Activated CD4-positive, alpha-beta T cell treated with anti-CD3 and anti-CD28 coated beads for 36 hours (primary cell): ENCODE measurements at places on chromosomes 2 and 18.
A peak's percentile ranks its signal among the peaks of the same experiment; 100 is the strongest.

- no peak for DNase-seq
Observed at GRCh38 chr2:108884619-108885018, 98.0 kb downstream of the CCDC138 start.

- DNase-seq = peak; percentile 82
Observed at GRCh38 chr2:172442072-172442895, 14.9 kb downstream of the ITGA6 start.

GRCh38 chr2:120489023-120489422 lies 143.1 kb downstream of the INHBB start:
- no peak for DNase-seq

DNA sequence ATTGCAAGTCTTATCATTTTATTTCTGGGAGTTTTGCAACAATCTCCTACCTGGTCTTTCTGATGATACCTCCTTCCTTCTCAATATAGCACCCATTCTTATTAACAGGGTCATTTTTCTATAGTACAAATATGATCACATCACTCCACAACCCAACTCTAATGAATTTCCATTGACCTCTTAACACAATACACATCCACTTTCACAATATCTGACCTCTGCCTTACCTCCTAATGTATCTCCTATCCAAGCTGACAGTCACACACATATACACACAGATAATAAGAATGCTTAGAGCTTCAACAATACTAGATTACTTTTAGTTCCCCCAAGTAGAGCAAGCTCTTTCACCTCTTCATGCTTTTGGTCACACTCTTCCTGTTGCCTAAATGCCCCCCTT lies 40.9 kb downstream of the EVA1A start:
- no peak for DNase-seq

GRCh38 chr2:164792316-164793170 lies 49.1 kb downstream of the COBLL1 start:
- no peak for DNase-seq

- DNase-seq = no peak
Observed at GRCh38 chr2:221245772-221246171, 326.3 kb downstream of the EPHA4 start.

- DNase-seq = no peak
Observed at GRCh38 chr2:190150413-190150812, 87.9 kb upstream of the MSTN start.

- no peak for DNase-seq
Observed at GRCh38 chr2:134304394-134305108, 50.7 kb downstream of the MGAT5 start.

DNA sequence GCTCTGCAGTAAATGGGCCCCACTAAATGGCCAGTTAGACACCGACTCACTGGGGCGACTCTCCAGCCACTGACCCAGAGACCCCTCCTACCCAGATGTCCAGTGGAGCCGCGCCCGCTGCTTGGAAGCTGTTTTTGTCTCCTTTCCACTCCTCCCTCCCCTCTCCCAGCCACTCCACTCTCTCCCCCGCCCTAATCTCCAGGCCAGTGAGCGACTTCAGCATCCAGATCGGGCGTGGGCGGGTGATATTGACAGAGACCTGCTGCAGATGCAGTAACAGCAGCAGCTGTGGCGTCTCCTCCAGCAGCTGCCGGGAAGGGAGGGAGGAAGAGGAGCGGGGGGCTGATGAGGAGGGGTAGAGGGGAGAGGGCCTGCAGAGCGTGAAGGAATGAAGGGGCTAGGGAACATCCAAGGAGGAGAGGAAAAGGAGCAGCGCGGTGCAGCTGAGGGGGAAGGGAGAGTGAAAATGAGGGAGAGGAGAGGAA lies at the start of gene SCN7A:
Gene SCN7A (minus strand): TSS at position 110 of the 485 bp plus-strand sequence. CDS start 16,553 bp downstream, outside the sequence.
- peak; percentile 36 for DNase-seq

DNA sequence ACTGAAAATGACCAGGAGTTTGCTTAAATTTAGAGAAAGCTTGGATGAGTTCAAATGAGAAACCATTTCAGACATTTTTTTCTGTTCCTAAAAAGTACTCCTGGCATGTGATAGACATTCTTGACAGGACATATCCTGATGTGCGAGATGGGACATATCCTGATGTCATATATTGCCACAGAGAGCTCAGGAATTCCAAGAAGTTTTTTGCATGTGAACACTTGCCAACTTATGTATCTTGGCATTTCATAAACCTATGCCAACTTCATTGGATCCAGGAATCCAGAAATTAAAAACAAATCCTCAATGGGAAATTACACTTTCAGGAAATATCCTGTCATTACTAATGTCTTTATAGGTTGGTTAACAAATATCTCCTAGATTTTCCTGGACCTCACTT lies 2.9 kb upstream of the SERPINB3 start:
- no peak for DNase-seq

DNA sequence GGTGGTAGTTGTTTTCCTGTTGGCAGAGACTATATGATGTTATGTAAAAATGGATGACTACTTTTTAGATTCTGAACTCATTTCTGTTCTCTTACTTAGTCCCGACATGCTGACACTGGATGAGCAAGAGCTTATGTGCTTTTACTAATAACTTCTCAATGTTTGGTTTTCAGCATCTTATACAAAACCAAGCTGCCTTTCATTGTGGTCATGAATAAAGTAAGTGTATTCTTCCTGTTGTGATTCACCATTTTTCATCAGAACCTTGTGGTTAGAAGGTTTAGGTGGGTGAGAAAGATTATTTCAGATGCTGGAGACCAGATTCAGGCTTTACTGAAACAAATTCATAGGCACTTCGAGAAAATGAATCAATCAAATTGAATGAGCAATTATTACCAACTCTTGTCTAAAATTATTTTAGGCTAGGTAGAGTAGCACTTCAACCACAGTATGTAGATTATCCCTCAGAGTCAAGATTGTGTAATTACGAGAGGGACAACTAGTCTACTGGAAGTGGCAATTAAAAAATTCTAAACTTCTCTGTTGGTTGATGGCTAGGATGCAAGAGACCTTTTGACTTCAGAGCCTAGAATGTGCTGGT lies 9.3 kb downstream of the GPN1 start:
- peak; percentile 31 for DNase-seq

DNA sequence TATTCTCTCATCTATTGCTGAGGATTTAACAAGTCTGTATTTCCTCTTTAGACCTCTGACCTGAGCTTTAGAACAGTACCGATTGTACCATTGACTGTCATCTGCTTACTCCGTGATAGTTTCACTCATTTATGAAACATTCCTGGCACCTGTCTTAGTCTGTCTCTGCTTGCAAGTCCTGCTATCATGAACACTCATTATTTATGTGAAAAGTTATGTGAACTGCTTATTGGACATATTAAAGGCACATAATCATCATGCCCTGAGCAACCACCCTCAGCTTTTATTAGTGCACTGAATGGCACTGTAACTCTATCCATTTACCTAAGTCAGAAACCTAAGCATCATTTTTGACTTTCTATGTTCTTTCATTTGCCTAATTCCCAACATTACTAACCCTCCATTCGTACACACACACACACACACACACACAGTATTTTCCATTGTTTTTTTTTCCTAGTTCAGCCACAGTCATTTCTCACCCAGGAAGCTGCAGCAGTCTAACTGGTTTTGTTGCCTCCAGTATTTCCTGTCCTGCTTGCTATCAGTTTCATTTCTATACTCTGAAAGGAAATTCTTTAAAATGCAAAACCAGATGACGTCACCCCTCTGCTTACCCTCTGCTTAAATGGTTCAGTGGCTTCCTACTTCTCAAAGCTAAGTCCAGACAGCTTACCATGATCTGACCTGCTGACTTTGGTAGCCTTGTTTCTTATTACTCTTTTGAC lies 146.1 kb downstream of the HAUS1 start:
- peak; percentile 61 for DNase-seq

DNA sequence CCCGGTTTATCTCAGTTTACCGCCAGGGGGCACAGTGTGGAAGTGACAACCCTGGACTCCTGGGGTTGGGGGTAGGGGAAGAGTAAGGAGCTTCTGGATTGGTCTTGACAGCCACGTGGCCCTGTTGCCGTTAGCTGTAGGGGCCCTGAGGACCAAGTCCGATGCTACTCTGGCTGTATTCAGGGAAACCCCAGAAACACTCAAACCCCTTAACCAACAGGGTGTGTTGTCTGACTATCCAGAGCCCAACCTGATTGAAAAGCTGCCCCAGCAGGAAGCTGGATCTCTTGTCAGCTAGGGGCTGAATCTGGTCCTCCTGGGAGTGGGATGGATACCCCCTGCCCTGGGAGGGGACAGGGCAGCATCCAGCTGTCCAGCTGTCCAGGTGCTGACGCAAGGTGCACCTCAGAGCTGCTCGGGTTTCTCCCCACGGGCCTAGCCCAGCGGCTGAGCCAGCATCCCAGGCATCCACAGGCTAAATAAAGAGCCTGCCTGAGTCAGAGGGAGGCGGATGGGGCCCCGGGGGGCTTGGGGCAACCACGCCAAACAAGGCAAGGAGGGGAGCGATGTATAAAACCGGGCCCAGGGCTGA lies 3.1 kb upstream of the GMPPA start:
- DNase-seq = peak; percentile 79

- no peak for DNase-seq
Observed at GRCh38 chr2:43790147-43790546, 16.3 kb downstream of the DYNC2LI1 start.

DNA sequence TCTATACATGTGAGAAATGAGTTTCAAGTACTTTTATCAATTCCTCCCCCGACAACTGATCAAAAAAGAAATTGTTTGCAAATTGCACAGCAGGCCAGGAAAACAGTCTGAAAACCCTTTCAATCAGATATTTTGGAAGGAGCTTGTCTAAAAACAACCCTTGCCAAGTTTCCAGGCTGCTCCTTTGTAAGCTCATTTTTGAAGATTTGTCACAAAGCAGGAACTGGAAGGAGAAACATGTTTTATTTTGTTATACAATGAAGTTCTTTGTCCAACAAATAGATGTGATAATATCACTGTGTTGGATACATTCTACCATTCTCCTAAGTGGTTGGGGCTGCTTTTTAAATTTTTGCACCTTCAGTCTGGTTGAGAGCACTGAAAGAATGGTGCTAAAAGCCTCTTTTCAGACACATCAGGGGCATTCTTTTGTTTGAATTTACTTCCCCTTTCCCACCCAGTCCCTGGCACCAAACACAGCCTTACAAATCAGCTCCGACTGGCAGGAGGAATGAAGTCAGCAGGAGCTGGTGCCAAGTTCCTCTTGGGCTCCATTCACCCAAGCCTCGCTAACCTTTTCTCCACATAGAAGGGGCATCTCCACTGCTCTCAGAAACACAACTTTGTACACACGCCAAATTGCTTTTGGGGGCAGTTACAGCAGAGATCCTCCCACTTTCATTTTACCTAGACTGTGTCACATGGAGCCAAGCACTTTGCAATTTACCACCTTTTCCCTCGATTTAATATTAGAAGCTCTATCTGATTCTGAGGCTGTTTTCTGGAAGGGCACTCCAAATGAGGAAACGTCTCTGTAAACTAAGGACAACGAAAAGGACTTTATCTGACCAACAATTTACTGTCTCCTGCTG lies 88.0 kb downstream of the C1D start:
- no peak for DNase-seq

DNA sequence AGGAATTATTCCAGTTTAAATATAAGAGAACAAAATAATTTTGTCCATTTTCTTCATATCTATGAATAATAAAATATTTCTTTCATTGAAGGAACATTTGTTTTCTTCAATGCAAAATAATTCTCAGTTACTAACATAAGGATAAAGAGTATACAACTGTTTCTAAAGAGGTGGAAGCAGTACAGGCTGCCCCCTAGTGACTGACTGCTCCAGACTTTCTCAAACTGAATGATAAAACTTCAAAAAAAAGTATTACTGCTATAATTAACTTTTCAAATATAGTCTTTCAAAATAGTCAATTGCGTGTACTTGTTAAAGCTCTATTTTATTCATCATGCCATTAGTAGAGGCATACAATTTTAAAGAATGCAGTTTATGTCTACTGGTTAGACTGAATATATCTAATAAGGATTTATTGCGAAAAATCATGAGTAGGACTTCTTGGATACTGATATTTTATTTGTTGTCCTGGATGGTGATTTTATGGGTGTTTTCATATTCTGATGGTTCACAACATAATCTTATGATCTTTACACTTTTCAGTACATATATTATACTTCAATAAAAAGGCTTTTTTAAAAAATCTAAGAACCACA lies 100.1 kb downstream of the WDPCP start:
- peak; percentile 39 for DNase-seq

DNA sequence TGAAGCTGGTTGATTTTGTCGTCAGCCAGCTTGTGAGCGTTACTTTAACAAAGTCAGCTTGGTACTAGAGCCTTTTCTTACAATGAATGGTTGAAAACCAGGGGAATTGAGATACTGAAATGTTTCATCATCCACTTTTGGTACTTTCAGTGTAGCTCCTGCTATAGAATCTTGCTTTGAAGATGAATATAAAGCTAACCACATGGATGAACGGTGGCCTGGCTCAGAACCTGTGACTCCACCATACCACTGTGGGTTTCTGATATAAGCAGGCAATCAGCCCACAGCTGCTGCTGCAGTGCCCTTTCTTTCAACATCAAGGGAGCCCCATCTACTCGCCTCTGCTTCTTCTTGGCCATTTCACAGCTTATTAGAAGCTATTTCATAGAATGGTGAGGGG lies 53.2 kb upstream of the GPR45 start:
- DNase-seq = peak; percentile 40

GRCh38 chr2:201953396-201953795 lies 80.3 kb upstream of the FZD7 start:
- DNase-seq = no peak

DNA sequence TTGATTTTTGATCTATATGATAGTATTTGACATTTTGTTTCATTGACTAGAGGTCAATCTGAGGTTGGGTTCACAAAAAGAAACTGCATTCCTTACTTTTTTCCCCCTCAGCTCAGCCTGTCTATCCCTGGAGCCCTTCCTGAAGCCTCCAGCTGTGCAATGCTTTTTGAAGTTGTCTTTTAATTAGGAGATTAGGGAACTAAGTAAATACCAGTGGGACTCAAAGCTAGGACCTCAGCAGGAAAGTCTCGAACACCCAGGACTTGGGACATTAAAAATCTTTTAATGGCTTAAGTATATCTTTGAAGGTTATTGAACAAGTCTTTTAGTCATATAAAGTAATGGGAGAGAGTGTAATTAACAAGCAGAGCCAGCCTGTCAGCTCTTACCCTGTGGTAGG lies 220.2 kb downstream of the PDE11A start:
- no peak for DNase-seq

GRCh38 chr2:183666031-183666430 lies 541.8 kb downstream of the NUP35 start:
- DNase-seq = no peak

DNA sequence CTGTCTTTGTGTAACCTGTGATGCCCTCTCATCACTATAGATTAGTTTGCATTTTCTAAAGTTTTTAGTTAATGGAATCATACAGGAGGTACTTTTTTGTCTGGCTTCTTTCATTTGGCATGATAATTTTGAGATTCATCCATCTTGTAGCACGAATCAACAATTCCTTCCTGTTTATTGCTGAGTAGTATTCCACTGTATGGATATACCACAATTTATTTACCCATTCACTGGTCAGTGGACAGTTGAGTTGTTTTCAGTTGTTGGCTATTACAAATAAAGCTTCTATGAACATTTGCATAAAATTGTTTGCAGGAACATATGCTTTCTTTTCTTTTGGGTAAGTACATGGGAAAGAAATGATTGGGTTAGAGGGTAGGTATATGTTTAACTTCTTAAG lies 40.1 kb upstream of the ZNF396 start:
- DNase-seq = no peak
